Daoy (cell line): ENCODE measurements at places on chromosomes 6 and 20. TPM values are rescaled to one million over a fixed set of nuclear protein-coding genes. Genes with fewer than 3 reads are reported as not detected.

DNA sequence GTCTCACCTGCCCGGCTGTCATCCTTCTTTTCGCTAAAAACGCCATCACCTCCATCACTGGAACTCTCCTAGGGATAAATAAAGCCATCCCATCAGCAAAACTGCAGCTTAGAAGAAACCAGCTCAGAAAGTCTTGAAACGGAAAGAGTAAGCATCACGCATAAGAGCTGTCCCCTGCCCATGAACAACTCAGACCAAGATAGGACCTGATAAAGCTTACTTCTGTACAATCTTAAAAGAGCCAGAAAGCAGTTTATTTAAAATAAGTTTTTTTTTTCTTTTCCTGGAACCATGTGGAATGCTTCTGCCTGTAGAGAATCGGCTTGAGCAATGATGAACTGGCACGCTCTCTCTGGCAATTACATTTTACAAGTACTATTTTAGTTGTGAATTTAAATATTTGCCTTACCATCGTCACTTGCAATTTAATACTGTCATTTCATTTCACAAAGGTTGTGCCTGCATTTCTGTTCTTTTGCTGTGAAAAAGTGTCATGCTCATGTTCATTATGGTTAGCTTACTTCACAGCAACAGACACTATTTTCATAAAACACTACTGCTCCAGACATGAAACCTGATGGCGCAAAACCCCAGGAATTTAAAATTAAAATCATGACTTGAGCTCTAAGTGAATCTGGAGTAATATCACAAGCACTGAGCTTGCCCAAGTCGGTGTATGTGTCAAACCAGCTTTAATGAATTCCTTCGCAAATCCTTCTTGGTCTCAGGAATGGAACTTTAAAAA, 59.6 kb upstream of the EMILIN3 start:
- DNase-seq: no peak

DNA sequence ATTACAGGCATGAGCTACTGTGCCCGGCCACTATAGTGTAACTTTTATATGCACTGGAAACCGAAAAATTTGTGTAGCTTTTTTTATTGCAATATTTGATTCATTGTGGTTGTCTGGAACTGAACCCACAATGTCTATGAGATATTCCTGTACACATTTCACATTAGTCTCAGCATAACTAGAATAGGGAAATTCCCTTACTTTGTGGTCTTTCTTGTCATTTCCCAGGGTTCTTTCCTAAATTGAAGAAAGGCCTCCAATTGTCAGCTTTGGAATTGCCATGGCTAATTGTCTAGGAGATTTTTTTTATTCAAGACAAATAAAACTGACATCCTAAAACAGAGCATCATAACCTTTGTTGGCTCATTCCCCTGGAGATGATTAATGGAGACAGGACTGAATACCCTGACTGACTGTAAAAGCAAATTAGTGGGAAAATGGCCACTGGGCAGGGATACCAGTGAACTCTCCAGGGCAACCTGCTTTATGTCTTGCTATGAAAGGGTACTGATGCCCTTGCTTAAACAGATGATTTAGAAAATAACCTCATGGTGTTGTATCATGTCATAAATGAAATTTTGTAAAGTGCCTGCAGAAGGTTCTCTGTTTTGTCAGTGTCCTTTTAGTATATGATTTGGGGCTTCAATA, 576.9 kb downstream of the RFPL4B start:
- no peak for DNase-seq

The MYB gene
- 2.7 and 3.3 TPM in 2 replicates for total RNA-seq

GRCh38 chr20:16459019-16459700, 114.1 kb downstream of the KIF16B start:
- peak; percentile 78 for DNase-seq

The DCDC2 gene
- 0.24 and 0.51 TPM in 2 replicates for total RNA-seq

- DNase-seq: no peak
These were observed 28.6 kb downstream of the NOL4L start for GRCh38 chr20:32556312-32557184.

GRCh38 chr6:6148192-6148815, 141.6 kb upstream of the NRN1 start:
- no peak for DNase-seq

The AIF1 gene
- not detected in 2 replicates for total RNA-seq

The HLA-DOA gene
- total RNA-seq: 1.9 TPM in 1 of 2 replicates, not detected in the other
